CD4-positive, alpha-beta memory T cell (primary cell): ENCODE measurements at places on chromosomes 11 and 22. TPM values are rescaled to one million over a fixed set of nuclear protein-coding genes. Genes with fewer than 3 reads are reported as not detected.
A peak's percentile ranks its signal among the peaks of the same experiment; 100 is the strongest.

- H3K36me3 ChIP-seq, result peaks cover 2% of the 10 kb centered on the region
- no peaks in the 10 kb centered on the region for H3K27me3 ChIP-seq
These were observed 11.9 kb upstream of the PRG2 start for GRCh38 chr11:57402188-57403002.

GRCh38 chr22:36737776-36738175 is 34.2 kb upstream of the CACNG2 start:
- no peaks in the 10 kb centered on the region for H3K4me1 ChIP-seq
- H3K36me3 ChIP-seq, result no peaks in the 10 kb centered on the region
- H3K27ac ChIP-seq, result no peak overlapping the region
- H3K27me3 ChIP-seq, result no peaks in the 10 kb centered on the region
- no peak for DNase-seq
- no peak overlapping the region for H3K4me3 ChIP-seq

DNA sequence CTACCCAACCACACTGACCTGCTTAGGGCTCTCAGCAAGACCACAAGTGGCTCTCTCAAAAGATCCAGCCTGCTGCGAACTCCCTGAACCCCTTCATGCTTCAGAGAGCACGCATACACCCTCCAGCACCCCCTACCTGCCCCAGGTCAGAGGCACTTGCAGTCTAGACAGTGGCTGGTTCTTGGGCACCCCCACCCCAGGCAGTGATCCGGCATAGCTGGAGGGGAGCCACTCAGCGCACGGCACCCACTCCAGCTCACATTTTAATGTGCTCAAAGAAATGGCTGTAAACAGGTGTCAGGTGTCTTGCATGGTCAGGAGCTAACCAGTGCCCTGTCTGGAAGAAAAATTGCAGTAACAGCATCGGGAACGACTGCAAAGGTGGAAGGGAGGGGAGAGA is 140.8 kb downstream of the PKNOX2 start:
- no peak overlapping the region for H3K4me3 ChIP-seq
- no peaks in the 10 kb centered on the region for H3K36me3 ChIP-seq
- DNase-seq, result no peak
- H3K4me1 ChIP-seq, result no peaks in the 10 kb centered on the region

- H3K4me3 ChIP-seq, result no peak overlapping the region
- no peaks in the 10 kb centered on the region for H3K36me3 ChIP-seq
These were observed 17.3 kb downstream of the PACS1 start for GRCh38 chr11:66087148-66087908.

- no peak for DNase-seq
- H3K36me3 ChIP-seq, result no peaks in the 10 kb centered on the region
- H3K27ac ChIP-seq, result no peak overlapping the region
These were observed 3.4 kb downstream of the MS4A10 start for GRCh38 chr11:60788401-60789125.

DNA sequence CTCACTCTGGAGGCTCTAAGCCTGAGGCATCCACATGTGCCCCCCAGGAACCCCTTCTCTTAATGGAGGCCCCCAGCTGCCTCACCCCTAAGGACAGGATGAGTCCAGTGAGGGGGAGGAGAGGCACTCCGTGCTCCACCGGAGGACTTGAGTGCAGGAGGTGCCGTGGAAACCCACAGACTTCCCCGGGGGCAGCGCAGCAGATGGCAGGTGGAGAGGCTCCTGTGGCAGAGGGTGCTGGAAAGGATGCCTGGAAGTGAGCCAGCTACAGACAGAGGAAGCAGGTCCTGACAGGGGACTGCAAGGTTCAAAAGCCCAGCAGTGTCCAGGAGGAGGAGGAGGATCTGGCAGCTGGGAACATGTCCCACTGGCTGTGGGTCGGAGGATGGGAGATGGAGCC is 1384.0 kb downstream of the TBC1D22A start:
- DNase-seq, result no peak
- H3K36me3 ChIP-seq, result no peaks in the 10 kb centered on the region
- H3K27ac ChIP-seq, result no peak overlapping the region
- no peaks in the 10 kb centered on the region for H3K27me3 ChIP-seq
- no peaks in the 10 kb centered on the region for H3K4me1 ChIP-seq

- no peak overlapping the region for H3K27ac ChIP-seq
- no peaks in the 10 kb centered on the region for H3K4me1 ChIP-seq
- H3K27me3 ChIP-seq, result no peaks in the 10 kb centered on the region
- H3K4me3 ChIP-seq, result no peak overlapping the region
- peak; percentile 34 for DNase-seq
These were observed 76.9 kb downstream of the DKK3 start for GRCh38 chr11:11931461-11932055.

- H3K27ac ChIP-seq, result no peak overlapping the region
- H3K4me1 ChIP-seq, result peaks cover 4% of the 10 kb centered on the region
- H3K27me3 ChIP-seq, result no peaks in the 10 kb centered on the region
- peaks cover 42% of the 10 kb centered on the region for H3K36me3 ChIP-seq
- no peak for DNase-seq
These were observed 36.7 kb downstream of the SERPIND1 start for GRCh38 chr22:20810645-20811044.

DNA sequence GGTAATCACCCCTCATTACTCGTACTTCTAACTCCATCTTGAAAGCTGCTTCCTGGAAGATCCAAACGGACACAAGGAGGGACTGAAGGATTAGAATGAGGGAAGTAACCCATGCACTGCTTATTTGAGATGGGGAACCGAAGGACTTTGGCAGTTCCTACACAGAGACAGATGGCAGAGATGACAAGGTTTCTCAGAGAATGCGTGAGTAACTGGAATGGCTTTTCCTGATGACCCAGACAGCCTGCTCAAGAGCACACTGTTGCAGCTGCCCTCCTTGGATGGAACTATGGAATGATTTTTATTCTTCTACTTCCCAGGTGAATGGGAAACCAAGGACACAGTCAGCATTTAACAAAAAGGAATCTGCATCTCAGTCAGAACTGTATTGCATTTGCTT is 7.3 kb downstream of the KCNJ11 start:
- no peaks in the 10 kb centered on the region for H3K36me3 ChIP-seq
- no peaks in the 10 kb centered on the region for H3K4me1 ChIP-seq
- no peak for DNase-seq
- H3K27me3 ChIP-seq, result no peaks in the 10 kb centered on the region
- H3K27ac ChIP-seq, result no peak overlapping the region

GRCh38 chr11:46582588-46582987 is 11.2 kb downstream of the AMBRA1 start:
- no peak overlapping the region for H3K27ac ChIP-seq
- no peak for DNase-seq
- H3K4me3 ChIP-seq, result no peak overlapping the region
- H3K4me1 ChIP-seq, result peaks cover 3% of the 10 kb centered on the region

GRCh38 chr11:45751430-45751829 is 53.5 kb upstream of the SLC35C1 start:
- no peaks in the 10 kb centered on the region for H3K36me3 ChIP-seq
- no peak overlapping the region for H3K27ac ChIP-seq
- H3K4me1 ChIP-seq, result no peaks in the 10 kb centered on the region
- H3K4me3 ChIP-seq, result no peak overlapping the region
- no peak for DNase-seq

GRCh38 chr11:132821499-132821898 is 710.8 kb downstream of the OPCML start:
- no peaks in the 10 kb centered on the region for H3K4me1 ChIP-seq
- H3K27ac ChIP-seq, result no peak overlapping the region
- DNase-seq, result no peak
- H3K36me3 ChIP-seq, result no peaks in the 10 kb centered on the region

- no peak overlapping the region for H3K27ac ChIP-seq
- no peak for DNase-seq
- H3K4me3 ChIP-seq, result no peak overlapping the region
- H3K36me3 ChIP-seq, result no peaks in the 10 kb centered on the region
- no peaks in the 10 kb centered on the region for H3K4me1 ChIP-seq
- no peaks in the 10 kb centered on the region for H3K27me3 ChIP-seq
These were observed 51.6 kb downstream of the SHANK2 start for GRCh38 chr11:71200761-71201160.

DNA sequence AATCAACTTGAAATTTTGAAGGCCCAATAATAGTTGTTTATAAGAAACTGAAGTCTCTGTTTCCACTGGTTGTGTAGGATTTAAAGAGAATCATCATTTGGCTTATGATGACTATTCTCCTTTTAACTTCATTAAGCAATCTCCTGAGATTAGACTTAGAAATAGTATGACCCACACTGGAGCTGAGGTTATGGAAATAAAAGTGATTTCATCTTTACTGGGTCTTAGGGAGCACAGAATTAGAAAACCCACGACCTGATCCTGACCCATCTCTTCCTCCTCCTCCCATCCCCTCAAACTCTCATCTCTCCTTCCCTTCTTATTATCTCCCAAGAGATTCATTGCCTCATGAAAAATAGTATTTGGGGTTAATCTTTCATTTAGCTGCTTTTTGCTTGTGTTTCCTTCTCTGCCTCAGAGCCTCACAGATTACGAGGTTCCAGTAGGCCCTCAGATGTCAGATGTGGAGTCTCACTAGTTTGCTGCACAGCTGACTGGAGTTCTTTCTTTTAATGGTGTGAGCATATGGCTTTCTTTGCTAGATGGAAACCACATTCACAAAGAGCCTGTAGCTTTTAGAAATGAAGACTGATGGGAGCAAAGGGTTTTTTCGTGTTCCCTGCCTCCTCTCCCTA is 85.0 kb downstream of the ALX4 start:
- no peaks in the 10 kb centered on the region for H3K27me3 ChIP-seq
- H3K4me3 ChIP-seq, result no peak overlapping the region
- DNase-seq, result no peak
- H3K4me1 ChIP-seq, result peaks cover 9% of the 10 kb centered on the region
- no peaks in the 10 kb centered on the region for H3K36me3 ChIP-seq

DNA sequence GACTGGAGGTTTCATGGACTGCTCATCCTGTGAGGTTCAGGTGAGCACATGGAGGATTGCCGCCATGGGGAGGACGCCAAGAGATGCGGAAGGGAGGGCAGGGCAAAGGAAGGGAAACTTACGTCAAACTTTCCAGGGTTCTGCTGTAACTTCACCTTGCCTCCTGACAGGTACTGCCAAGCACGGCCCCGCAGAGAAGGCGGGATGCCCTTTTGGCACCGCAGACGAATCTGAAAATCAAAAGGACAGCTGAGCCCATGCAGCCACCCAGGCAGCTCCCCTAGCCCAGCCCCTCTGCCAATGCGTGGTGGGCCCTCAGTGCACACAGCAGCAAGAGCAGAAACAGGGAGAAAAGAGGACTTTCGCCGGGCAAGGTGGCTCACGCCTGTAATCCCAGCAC is 10.0 kb upstream of the CASTOR1 start:
- H3K4me3 ChIP-seq, result no peak overlapping the region
- H3K27ac ChIP-seq, result peak overlapping the region; percentile 11
- H3K27me3 ChIP-seq, result no peaks in the 10 kb centered on the region

DNA sequence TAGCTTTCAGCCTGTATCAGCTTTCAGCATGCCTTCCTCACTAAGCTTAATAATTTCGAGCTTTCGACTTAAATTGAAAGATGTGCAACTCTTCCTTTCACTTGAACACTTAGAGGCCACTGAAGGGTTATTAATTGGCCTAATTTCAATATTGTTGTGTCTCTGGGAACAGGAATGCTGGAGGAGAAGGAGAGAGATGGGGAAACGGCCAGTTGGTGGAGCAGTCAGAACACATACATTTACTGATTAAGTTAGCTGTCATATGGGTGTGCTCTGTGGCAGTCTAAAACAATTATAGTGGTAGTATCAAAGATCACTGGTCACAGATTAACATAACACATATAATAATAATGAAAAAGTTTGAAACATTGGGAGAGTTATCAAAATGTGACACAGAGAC is 106.2 kb downstream of the LRRC32 start:
- H3K27ac ChIP-seq, result no peak overlapping the region
- H3K36me3 ChIP-seq, result no peaks in the 10 kb centered on the region
- H3K4me1 ChIP-seq, result peaks cover 21% of the 10 kb centered on the region
- no peak overlapping the region for H3K4me3 ChIP-seq

DNA sequence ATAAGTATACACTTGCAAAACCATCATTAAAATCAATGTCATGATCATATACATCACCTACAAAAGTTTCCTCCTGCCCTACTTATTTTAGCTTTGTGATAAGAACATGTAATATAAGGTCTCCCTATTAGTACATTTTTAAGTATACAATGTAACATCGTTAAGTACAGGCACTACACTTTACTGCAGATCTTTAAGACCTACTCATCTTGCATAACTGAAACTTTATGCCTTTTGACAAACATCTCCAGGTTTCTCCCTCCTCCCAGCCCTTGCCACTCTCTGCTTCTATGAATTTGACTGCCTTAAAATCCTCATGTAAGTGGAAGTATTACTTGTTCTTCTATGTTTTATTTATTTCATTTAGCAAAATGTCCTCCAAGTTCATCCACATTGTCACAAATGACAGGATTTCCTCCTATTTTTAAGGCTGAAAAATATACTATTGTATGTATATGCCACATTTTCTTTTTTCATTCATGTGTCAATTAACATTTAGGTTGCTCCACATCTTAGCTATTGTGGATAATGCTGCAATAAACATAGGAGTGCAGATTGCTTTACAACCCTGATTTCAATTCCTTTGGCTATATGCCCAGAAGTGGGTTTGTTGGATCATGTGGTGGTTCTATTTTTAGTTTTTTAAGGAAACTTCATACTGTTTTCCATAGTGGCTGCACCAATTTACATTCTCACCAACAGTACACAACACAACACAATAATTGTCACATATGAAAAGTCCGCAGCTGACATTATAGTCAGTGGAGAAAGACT is 471.1 kb upstream of the ANO3 start:
- H3K27me3 ChIP-seq, result no peaks in the 10 kb centered on the region
- no peak overlapping the region for H3K4me3 ChIP-seq
- H3K36me3 ChIP-seq, result no peaks in the 10 kb centered on the region
- no peaks in the 10 kb centered on the region for H3K4me1 ChIP-seq
- no peak for DNase-seq

DNA sequence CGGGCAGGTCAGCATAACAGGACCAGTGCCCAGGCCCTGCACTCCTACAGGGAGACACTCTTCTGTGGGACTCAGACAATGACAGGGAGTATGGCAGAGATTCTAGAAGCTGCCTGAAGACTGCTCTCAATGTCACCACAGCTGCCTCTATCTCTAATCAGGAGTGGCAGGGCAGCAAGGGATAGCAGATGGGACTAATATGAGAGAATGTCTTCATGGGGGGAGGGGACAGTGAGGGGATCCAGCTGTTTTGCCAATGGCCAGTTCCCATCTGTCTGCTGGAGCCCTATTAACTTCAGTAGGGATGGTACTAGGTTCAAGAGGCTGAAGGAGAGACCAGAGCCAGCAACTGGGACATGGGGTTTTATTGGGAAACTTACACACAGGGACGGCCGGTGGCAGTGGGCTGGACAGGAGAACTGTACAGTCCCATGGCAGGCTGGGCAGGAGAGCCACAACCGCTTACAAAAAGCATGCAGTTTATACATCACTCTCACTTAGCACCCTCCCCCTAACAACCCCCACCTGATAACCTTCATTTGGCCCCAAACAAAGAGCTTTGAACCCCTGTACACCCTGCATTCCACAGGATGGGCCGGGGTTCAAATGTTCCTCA is 2.5 kb upstream of the CD82 start:
- H3K4me1 ChIP-seq, result peaks cover 37% of the 10 kb centered on the region
- H3K36me3 ChIP-seq, result no peaks in the 10 kb centered on the region
- DNase-seq, result no peak

GRCh38 chr11:83951521-83951920 is 665.4 kb upstream of the CCDC90B start:
- no peaks in the 10 kb centered on the region for H3K4me1 ChIP-seq
- no peak overlapping the region for H3K27ac ChIP-seq

GLYAT gene
- total RNA-seq, result not detected

SCGB1C1 gene
- not detected for total RNA-seq

SLC22A25 gene
- total RNA-seq, result not detected

CAVIN3 gene
- not detected for total RNA-seq

OR10A2 gene
- not detected for total RNA-seq

TUT1 gene
- total RNA-seq, result 37.7 TPM

RNF26 gene
- total RNA-seq, result 17.5 TPM

MED15 gene
- 237 TPM for total RNA-seq

MMP7 gene
- not detected for total RNA-seq

MMP20 gene
- not detected for total RNA-seq

TRIM48 gene
- total RNA-seq, result not detected
